ENCODE measurements at places on chromosomes 2 and 18. TPM values are rescaled to one million over a fixed set of nuclear protein-coding genes. Genes with fewer than 3 reads are reported as not detected.

DNA sequence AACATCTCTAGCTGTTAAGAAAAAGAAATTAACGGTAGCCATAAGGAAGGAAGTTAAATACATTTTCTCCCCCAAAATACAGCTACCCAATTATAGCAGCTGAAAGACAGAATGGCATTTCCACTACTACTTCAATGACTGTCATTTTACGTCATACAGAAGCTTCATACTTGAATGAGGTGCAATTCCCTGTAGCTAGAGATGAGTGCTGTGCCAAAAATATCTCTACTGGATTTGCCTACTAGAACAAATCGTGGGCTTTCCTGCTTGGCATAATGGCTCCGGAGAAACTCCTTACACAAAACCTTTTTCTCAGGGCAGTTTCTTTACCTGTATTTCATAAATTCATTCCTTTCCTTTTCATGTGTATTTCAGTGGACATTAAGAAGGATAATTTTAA lies 36.3 kb upstream of the NRXN1 start:
- no peak for DNase-seq

PAIP2B gene
- total RNA-seq = 0.49 TPM

GRCh38 chr2:85459771-85460170 lies 41.3 kb downstream of the SH2D6 start:
- DNase-seq = peak; percentile 23

GRCh38 chr2:119517433-119517832 lies 6.8 kb downstream of the SCTR start:
- peak; percentile 39 for DNase-seq

All from RPMI7951 (cell line).